ENCODE measurements at places on chromosomes 3 and 15.

DNA sequence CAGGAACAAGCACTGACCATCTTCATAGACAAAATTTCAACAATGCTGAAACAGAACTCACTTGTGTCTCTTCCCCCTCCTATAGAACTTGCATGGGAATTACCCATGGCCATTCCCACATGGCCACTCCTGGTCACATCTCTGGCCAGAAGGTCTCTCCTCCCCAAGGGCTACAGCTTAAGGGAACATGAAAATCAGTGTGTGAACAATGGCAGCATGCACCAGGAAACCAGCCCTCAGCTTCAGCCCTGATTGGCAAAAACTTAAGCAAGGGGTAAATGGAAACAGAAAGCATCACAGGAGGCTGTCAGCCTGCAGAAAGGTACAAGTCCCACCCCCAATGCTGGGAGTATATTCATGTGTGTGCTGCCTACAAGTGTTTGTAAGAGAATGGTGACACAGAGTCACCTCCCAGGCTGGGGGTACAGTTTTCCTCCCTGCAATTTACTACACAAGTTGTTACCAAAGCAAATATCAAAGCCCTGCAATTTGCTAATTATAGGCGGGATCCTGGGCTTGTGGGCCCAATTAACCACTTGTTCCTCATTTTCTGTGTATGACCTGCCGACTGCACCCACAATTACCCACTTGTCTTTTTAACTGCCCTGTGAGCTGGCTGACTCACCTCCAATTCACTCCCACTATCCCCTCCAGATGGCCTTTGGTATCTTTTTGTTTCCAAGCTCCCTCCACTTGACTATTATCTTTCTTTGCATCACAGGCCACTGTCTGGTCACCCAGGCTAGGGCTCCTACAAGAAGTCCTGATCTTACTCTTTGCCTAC is 84.4 kb upstream of the HES1 start:
- no peak for DNase-seq

- DNase-seq: no peak
These were observed 8.3 kb upstream of the TM4SF4 start for GRCh38 chr3:149466192-149466591.

- DNase-seq: no peak
These were observed 34.9 kb upstream of the TTBK2 start for GRCh38 chr15:42955518-42955917.

DNA sequence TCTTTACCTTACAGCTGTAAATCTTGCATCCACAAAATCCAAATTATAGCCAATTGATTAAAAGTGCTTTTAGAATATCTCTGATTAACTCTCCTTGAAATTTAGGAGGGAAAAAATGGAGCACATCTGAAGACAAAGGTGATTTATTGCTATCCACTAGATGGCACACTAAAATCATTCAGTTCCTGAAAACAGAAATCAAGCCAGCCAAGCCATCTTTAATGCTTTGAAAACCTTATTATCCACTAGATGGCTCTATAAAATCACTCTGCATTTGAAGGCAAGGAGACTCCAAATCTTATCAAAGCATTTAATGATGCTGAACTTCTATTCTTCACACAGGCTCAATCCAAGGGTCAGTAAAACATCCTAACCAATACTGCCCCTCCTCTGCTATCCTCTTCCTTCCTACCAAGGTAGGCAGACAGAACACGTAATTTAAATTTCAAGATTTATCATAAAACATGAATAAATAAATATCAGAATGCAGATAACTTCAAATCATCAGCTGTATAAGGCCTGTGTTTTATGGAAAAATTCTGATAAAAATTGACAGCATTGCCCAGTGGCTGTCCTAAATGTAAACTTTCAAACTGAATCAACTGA is 48.4 kb downstream of the GOLIM4 start:
- peak; percentile 82 for DNase-seq

DNA sequence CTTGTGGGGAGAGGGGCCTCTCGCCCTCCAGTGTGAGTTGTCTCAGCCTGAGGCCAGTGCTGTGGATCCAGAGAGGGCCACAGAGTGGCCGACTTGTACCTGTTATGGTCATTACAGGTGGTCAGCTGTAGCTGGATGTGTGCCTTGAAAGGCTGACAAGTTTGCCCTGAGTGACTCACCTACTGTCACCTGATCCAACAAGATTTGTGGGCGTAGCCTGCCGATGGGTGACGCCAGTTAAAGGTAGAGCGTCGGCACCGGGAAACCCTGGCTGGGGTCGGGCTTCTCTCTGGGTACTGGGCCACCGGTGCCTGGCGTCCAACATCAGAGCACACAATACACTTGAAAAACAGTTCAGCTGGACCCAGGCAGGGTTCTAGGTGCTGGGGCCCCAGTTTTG is 2.8 kb upstream of the ISG20 start:
- DNase-seq: no peak

- DNase-seq: no peak
These were observed 761.7 kb upstream of the SEMA6D start for GRCh38 chr15:46955576-46955975.

DNA sequence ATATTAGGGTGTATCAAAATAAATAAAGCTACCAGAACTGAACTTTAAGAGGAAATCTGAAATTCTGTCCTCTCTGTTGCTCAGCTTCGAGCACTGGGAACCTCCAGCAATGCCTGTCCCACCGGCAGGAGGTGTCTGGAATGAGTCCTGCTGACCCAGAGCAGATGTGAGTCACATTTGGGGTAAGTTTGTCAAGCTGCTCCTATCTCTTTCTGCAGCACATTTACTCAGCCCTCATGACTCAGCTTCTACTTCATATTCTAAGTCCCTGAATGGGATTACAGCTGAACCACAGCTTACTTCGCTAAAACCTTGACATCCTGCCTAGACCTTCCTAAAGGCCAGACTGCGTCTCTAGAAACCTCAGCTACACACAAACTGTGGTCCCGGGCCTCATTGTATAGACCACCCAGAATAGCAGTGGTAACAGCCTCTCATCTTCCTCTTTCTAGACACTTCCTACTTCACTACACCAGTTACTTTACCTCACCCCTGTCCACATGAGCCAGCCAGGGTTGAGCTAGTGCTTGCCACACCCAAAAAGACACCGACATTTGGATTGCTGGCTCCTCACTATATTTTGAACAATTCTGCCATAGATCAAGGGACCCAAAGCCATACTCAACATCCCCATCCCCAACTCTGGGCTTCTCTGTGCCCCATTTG is 109.6 kb upstream of the TMCO5A start:
- no peak for DNase-seq

- no peak for DNase-seq
These were observed 102.2 kb downstream of the TUSC7 start for GRCh38 chr3:116811754-116812153.

GRCh38 chr3:69172058-69172457 is 49.7 kb upstream of the LMOD3 start:
- no peak for DNase-seq

GRCh38 chr3:113712129-113712528 is 15.7 kb upstream of the USF3 start:
- no peak for DNase-seq

Data from NCI-H526 treated with DMSO at 0.1 percent for 48 hours (cell line).